ENCODE measurements at places on chromosomes 5 and 9. TPM values are rescaled to one million over a fixed set of nuclear protein-coding genes. Genes with fewer than 3 reads are reported as not detected.

Gene POU5F2
- 0.17 TPM for total RNA-seq

Gene CD180
- not detected for total RNA-seq

Gene FLT4
- 0.55 TPM for total RNA-seq

Gene CARTPT
- not detected for total RNA-seq

Gene BAAT
- total RNA-seq = 0.94 TPM

Gene RXRA
- total RNA-seq = 8.3 TPM

Gene PTCH1
- total RNA-seq = 2.2 TPM

Gene ACOT12
- total RNA-seq = 0.10 TPM

Gene PCDHGA2
- 1.2 TPM for total RNA-seq

Gene ADAMTSL2
- 0.05 TPM for total RNA-seq

Gene SLC25A48
- not detected for total RNA-seq

Gene LCN10
- total RNA-seq = not detected

Gene CCDC183
- 0.94 TPM for total RNA-seq

Gene MED27
- total RNA-seq = 13.7 TPM

Gene ANKRD31
- total RNA-seq = 0.25 TPM

Gene NTRK2
- total RNA-seq = 9.8 TPM

Gene WNK2
- total RNA-seq = 0.17 TPM

Gene SV2C
- not detected for total RNA-seq

Gene HTR1A
- total RNA-seq = 0.35 TPM

Gene PLAC8L1
- total RNA-seq = not detected

Gene SLC31A1
- 28.7 TPM for total RNA-seq

Gene SPATA31C1
- not detected for total RNA-seq

Gene KIF4B
- total RNA-seq = 0.05 TPM

Gene PCA3
- 0.05 TPM for total RNA-seq

Gene TMEM245
- 168 TPM for total RNA-seq

All from renal cortical epithelial cell (primary cell).